Panc1 (cell line): ENCODE measurements at places on chromosomes 6 and 20.

DNA sequence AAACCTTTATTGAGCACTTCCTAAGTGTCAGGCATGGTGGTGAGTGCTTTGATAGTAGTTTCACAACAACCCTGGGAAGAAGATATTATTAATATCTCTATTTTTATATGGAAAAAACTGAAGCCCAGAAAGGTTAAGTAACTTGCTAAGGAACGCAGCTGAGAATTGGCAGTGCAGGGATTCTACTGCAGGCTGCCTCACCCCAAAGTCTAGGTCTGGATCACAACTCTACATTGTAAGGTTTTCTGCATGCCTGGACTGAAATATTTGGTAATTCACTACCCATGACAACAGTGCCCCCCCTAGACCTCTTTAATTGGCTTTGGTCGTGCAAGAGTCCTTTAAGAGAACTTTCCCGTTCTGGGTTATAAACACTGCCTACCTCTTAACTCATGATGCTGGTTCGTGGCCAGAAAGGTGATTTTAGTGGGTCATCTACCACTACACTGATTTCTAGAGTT, 67.1 kb upstream of the KCNQ5 start:
- no peak for DNase-seq

DNA sequence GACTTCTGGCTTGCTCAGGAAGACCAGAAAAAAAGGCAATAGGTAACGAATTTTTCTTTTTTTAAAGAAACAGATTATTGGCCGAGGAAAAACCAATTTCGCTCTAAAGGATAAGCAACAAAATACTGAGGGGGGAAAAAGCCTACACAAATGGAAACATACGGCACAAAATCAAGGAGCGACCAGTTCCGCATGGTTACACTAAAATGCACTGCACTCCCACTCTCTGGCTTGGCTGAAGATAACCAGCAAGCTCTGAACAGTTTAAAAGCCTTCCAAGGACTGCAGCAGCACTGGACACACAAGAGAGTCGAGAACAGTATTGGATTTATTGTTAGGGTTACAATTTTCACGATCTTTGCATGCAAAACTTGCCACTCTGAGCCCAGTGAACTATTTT, 881 bp upstream of the MAP7 start:
- no peak for DNase-seq

DNA sequence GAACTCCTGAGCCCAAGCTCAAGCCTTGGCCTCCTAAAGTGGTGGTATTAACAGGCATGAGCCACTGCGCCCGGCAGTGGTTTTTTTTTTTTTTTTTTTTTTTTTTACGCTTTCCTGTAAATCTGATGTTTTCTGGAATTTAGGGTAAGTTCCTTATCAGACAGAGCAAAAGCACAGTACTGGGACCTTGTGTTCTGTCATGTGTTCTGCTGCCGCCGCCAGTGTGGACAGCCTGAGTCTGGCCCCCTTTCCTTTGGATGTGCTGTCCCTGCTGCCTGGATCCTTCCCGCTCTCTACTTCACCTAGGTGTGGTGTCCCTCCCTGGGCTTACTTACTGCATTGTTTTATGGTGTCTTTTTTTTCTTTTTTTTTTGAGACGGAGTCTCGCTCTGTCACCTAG, 11.7 kb downstream of the DNMT3B start:
- no peak for DNase-seq

GRCh38 chr6:169579407-169580111, 122.3 kb downstream of the WDR27 start:
- DNase-seq: no peak

DNA sequence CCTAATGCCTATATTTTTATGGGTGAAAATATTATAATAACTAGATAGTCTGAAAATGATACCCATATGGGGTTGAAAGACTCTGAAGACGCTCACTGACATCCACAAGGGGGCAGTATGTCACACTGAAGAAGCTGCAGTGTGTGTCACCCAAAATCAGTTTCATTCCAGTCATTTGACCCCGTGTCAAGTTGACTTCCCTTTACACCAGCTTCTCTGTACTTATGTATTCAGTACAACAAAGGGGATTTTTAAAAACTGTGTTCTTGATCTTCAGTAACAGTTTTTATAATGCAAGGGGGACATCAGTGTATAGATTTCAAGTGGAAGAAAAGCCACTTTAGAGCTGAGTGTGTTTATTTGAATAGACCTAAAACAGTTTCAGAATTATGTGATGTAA, 19.3 kb downstream of the FAXC start:
- DNase-seq: peak; percentile 22

GRCh38 chr6:101597693-101598092, 204.2 kb downstream of the GRIK2 start:
- DNase-seq: no peak

- DNase-seq: no peak
These were observed 109.9 kb upstream of the ASF1A start for GRCh38 chr6:118783931-118784550.

DNA sequence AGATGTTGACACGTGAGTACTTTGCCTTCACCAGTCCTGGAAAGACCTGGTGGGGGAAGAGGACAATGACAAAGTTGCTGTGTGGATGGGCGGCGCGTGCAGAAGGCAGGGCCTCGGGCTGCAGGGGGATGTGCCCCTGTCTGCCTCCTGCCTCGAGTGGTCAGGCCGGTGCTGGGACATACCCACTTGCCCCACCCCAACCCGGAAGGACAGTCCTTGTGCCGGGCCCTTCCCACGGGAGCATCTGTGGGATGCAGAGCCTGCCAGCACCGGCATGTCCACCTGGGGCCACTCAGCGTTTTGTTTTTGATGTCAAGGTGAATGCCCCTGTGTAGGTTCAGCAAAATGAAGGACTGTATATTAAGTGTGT, 60.5 kb upstream of the BHLHE23 start:
- no peak for DNase-seq

DNA sequence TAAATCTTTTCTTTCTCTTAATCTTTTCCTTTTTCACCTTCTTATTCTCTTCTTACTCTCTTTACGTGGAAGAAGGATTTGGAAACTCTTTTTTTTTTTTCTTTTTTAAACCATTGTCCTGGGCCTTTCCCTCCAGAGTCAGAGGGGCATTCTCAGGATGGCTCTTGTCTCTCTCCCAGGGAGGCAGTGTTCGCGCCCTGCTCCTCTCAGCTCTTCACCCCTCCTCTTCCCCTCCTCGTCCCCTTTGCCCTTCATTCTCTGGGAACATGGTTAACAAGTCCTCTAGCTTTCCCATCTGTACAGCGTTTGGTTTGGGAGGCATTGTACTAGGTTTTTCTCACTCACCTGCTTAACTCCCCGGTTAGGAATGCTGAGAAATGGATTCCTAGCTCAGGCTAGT, 52.0 kb upstream of the TFB1M start:
- DNase-seq: no peak

GRCh38 chr6:44667226-44667625, 279.7 kb downstream of the CDC5L start:
- no peak for DNase-seq

- no peak for DNase-seq
These were observed 65.4 kb upstream of the SLC22A16 start for GRCh38 chr6:110541701-110542309.

- no peak for DNase-seq
These were observed 20.0 kb downstream of the BRPF3 start for GRCh38 chr6:36216559-36216958.

DNA sequence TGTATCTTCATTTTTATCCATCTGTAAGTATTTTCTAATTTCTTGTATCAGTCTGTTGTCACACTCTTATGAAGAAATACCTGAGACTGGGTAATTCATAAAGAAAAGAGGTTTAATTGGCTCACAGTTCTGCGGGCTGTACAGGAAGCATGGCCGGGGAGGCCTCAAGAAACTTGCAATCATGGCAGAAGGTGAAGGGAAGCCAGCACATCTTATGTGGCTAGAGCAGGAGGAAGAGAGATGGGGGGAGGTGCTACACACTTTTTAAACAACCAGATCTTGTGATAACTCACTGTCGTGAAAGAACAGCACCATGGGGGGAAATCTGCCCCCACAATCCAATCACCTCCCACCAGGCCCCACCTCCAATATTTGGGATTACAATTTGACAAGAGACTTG, 10.9 kb upstream of the BCKDHB start:
- no peak for DNase-seq

DNA sequence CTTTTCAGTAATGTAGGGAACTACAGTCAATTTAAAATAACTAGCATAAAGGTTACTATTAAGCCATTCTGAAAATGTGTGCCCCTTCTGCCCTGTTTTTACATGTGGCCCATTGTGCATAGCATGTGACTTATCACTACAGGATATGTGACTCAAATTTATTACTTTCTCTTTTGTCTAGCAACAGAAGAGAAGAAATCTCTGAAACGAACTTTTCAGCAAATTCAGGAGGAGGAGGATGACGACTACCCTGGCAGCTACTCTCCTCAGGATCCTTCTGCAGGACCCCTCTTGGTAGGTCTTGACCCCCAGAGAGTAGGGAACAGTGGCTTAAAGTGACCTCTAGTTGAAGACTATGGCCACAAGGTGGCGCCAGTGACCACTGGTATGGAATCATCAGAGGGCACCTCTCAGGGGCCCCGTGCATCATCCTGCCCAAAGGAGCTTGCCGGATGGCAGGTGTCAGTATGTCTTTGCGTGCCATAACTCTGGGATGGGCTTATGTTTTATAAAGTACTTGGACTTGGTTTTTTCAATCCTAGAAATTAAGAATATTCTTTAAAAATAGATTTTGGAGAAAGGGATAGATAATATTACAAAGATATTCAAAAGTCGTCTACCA, 23.9 kb downstream of the RPRD1B start:
- peak; percentile 73 for DNase-seq

- DNase-seq: no peak
These were observed 52.8 kb downstream of the TOMM6 start for GRCh38 chr6:41840326-41840725.

DNA sequence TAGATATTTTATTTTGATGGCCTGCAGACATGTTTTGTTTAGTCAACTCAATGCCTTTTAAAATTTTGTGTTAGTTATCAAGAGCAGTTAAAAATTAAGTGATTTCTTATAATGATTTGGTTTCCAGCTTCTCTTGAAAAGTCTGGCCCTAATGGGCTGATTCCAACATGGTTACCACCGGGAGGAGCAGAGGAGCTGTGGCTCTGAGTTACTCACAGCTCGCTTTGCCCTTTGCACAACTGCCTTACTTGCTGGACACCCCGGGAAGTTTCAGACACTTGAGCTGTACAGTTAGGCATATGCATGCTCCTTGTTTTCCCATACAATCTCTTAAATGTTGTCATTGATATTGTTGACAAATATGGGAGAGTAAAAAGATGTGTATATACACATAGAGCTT, 173.1 kb upstream of the MMS22L start:
- no peak for DNase-seq

GRCh38 chr6:151154418-151154817, 85.3 kb upstream of the AKAP12 start:
- DNase-seq: no peak

DNA sequence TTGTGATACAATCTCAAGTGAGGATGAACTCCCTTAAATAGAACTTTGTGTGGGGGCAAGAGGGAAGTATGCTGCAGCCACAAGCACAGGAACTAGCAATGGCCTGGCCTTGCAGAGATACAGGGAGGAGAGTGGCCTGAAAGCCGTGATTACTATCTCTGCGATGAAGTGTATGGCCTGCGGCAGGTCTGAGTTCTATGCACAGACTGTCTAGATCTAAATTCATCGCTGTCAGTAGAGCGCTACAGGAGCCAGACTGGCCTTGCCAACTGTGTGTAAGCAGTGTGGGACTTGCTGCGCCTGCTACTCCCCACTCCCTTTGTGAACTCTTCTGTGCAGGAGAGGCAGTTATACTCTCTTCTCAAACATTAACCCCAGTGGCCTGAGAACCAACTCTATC, 997.0 kb downstream of the GRIK2 start:
- DNase-seq: no peak

DNA sequence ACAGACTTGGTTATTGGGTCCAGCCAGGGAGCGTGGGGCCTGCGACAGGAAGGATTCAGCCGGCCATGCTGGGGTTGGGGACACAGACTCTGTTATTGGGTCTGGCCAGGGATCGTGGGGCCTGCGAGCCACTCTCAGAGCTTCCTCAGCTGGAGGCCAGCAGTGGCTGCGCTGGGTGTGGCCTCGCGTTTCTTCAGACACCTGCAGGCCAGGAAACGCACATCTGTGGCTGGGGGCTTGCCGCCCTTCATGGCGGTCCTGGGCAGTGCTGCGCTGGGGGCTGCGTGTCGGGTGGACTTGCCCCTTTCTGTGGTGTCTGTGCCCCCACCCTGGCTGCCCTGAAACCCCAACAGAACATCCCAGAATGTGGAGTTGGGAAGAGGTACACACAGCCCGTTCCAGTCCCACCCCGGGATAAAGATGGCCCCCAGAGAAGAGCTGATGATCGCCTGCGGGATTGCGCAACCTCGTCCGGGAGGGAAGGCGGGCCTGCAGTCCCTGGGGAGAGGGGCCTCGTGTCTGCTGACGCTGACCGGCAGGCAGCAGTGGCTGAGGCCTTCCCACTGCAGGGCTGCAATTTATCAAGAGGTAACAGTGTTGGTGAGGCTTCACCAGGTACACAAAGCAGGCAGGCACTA, 16.9 kb upstream of the MTG2 start:
- no peak for DNase-seq

DNA sequence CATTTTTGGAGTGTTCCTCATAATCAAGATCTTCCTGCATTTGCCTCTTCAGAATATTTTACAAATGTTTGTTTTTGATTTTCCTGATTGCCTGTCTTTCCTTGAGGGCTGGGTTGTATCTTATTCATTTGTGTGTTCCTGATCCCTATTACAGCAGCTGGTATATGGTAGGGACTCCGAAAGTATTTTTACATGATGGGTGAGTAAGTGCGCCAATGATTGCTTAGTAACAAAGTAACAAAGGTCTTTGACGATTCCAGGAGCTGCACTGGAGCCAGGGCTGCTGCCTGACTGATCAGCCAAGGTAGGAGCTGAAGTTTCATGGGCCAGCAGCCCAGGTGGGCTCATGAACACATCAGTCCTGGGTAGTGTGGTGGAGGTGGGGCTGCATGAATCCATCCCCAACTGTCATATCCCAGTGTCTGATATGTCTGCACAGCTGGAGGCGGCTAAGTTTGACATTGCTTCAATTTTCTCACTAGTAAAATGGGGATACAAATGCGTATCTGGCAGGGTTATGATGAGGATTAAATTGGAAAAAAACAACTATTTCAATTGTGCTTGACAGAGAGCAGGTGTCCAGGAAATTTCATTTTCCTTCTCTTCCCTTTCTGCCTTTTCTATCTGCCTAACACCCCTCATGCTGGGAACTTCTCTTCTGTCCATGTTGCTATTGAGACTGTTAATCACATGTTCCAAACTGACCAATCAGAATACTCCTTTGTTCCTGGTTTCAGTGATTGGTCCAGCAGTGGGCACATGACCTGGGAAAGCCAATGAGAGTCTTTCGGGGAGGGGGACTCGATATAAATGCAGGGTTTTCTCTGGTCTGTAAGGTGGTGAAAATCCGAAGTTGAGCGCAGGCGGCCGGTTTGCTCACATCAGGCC, 90.7 kb downstream of the CDH26 start:
- no peak for DNase-seq

DNA sequence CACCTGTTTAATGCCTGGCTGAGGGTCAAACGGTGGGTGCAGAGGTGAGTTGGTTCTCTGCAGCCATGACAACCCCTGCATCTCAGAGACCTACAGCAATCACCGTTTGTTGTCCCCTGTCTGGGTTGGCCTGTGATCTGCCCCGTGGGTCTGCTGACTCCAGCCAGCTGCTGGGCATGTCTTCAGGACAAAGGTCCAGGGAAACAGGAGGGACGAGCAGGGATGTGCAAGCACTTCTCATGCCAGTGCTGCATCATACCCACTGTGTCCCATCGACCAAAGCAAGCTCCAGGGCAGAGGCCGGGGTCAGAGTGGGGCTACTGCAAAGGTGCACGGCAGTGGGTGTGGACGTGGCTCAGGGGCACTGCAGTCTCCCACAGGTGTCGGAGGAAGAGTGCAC, 150.2 kb downstream of the PHACTR3 start:
- no peak for DNase-seq
